MCF 10A (cell line): ENCODE measurements at places on chromosomes 7 and 10. TPM values are rescaled to one million over a fixed set of nuclear protein-coding genes. Genes with fewer than 3 reads are reported as not detected.

- peak; percentile 87 for DNase-seq
Measured at GRCh38 chr7:151696721-151697514, 177.2 kb upstream of the RHEB start.

DNA sequence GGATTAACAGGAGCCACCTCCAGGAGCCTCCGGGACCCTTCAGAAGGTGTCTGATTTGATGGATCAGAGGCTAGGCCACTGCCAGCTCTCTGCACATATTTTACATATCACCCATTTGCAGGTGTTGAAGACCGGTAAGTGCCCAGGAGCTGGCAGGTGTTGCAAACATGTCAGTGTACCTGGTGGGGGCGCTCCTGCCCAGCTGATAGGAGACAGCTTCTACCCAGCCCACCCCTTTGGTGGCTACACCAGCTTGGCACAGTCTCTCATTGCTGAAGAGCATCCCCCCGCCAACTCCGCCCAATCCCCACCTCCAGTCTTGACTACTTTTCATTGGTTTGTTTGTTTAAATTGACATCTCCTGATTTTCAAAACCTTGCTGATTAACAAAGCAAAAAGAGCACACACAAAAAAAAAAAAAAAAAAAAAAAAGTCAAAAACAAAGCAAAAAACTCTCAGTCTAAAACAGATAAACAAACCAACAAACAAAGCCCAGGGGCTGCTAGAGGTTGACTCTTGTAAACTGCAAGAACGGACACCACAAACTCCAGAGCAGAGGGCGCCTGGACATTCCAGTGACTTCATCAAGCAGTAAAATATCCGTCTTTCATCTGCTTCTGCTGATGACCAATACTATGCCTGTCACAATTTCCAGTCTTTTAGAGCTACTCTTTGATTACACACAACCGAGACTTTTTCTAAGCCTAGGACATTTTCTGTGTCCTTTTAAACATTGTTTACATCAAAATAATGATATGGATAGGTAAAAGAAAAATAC, 275.3 kb downstream of the NRG3 start:
- DNase-seq = peak; percentile 65

- DNase-seq = no peak
Measured at GRCh38 chr7:44646921-44647636, 40.7 kb downstream of the OGDH start.

DNA sequence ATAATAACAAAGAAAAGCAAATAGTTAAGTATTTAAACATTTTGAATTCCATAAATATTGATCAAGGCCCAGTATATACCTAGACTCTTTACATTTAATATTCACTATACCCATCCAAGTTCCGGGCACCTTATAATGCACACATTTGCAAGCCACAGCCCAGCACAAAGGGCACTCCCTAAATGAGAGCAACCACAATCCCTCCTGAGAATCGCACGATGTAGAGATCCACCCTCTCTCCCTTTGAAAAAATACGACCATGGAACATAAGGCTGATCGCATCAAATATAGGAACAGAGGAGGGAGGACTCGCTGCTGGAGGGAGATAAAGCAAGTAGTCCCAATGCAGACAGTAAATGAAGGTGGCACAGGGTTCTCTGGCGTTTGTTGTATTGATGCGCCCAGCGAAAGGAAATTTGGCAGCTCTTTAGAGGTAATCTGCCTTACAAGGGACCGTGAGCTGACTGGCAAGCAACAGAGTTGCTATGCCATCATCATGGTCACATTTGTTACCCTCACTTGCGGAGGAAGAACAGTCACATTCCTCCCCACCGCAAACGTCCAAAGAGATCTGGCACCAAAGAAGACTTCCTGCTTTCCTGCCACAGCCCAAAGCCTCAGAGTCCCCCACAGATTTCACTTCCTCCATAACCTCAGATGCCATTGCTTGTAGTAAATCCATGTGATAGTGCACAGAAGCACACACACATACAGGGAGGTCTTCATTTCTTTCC, 16.1 kb upstream of the TAS2R40 start:
- DNase-seq = no peak

- DNase-seq = peak; percentile 26
Measured at GRCh38 chr7:15889507-15889906, 203.0 kb upstream of the MEOX2 start.

DNA sequence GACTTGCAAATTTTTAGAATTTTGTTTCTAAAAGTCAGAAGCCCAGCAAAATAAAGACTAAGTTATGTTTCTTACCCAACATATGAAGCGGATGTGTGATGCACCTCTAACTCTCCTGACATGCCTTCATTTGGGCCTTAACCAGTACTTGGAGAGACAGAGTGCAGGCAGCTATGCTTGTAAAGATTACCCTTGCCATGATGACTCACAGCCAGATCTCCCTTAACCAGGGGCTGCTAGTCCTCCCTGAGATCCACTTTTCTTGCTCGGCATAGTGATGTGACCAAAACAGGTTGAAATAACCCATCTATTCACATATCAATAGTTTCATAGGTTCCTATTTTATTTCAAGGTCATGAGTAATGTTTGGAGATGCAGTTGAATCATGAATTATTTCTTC, 43.6 kb downstream of the PPP1R3A start:
- no peak for DNase-seq

DNA sequence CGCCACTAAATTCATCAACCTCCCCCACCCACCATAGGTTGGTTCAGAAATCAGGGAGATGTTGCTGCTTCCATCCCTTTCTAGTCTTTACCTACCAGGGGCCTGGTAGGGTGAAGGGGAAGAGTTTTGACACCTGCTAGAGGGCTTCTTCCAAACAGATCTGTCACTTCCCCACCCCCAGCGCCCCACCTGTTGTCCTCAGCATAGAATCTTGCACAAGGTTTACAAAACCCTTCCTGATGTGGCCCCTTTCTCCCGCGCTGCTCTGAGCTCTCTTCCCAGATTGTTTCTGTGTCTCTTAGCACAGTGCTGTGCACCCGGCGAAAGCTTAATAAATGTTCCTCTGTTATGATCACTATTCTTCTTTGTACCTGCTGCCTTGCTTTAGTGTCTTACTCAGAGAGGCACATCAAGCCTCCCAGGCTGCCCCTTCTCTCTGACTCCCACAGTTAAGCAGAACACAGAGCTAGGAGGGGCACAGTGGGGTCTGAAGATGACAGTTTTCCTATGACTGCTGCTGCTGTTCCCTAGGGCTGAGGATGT, 11.2 kb upstream of the C10orf95 start:
- no peak for DNase-seq

GRCh38 chr7:143884241-143884968, 17.6 kb downstream of the TCAF1 start:
- no peak for DNase-seq

DNA sequence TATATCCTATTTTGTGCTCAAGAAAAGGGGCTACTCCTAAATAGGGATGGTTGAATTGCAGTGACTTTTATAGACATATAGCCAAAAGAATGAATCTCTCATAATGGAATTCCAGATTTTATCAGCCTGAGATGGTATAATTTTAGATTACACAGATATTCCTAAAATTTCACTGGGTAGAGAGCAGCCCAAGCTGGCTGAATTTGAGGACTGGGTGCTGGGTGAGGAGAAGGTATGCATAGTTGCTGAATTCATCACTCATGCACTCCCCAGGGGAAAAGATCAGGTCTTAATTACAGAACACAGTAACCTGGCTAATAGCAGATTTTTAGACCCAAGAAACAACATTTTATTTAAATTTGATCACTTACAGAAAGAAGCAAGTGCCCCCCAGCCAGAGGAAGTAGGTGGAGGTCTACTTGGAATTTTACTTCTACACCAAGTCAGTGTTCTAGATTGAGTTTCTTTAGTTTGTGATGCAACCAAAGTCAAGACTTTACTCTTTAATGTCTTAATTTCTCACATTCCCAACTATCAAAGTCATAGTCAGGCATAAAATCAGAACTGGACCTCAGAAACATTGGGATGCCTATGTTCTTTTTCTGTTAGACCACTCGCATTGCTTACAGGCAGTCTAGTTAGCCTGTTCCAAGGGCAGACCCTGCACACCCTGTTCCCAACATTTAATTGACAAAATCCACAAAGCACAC, 337.4 kb upstream of the PODXL start:
- DNase-seq = no peak

- DNase-seq = no peak
Measured at GRCh38 chr7:25180592-25180923, 47.7 kb downstream of the NPVF start.

- DNase-seq = no peak
Measured at GRCh38 chr10:86340176-86340990, 26.2 kb downstream of the GRID1 start.

- no peak for DNase-seq
Measured at GRCh38 chr10:88833723-88834122, 17.9 kb downstream of the ANKRD22 start.

DNA sequence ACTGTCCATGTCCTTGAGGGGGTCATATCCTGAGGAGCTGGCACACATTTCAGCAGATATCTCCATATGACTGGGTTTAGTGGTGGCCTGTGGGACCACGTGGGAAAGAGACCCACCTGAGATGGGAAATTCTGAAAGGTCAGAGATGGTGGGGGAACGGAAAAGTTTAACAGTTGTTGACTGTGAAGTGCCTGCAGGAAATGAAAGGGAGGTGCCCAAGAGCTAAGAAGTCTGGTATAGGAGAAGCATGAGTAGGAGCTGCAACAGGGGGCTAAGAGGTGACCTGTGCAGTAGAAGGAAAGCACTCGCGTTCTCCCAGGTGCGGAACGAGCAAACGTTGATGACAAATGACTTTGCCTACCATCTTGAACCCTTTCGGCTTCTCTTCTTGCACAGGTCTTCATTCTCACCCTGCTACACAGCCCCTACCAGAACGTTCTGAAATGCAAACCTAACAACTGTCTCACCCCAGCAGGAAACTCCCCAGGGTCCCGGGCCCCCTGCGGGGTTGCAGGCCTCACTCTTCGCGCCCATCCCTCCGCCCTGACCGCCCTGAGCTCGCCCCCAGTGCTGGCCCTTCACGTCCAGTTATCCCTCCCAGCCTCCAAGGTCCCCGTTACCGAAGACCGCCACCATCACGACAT, 9.8 kb upstream of the FXYD4 start:
- DNase-seq = no peak

DNA sequence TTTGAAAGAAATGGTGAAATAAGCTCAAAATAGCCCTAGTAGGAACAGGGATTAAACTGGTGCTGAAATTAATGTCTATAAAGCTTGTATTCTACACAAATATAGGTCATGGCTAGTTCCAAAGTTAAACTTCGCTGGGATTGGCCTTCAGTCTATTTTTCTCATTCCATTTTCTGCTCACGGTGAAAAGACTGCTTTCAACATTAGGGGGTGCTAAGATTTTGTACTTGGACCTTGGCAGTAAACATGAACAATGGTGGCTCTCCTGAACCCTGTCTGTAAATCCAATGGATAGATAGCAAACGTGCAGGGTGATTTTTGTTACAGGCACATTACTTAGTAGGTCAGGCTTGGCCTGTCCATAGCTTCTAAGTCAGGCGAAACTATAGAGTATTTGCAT, 36.0 kb upstream of the RSU1 start:
- peak; percentile 33 for DNase-seq

- DNase-seq = no peak
Measured at GRCh38 chr7:96563409-96563808, 146.2 kb downstream of the SEM1 start.

DNA sequence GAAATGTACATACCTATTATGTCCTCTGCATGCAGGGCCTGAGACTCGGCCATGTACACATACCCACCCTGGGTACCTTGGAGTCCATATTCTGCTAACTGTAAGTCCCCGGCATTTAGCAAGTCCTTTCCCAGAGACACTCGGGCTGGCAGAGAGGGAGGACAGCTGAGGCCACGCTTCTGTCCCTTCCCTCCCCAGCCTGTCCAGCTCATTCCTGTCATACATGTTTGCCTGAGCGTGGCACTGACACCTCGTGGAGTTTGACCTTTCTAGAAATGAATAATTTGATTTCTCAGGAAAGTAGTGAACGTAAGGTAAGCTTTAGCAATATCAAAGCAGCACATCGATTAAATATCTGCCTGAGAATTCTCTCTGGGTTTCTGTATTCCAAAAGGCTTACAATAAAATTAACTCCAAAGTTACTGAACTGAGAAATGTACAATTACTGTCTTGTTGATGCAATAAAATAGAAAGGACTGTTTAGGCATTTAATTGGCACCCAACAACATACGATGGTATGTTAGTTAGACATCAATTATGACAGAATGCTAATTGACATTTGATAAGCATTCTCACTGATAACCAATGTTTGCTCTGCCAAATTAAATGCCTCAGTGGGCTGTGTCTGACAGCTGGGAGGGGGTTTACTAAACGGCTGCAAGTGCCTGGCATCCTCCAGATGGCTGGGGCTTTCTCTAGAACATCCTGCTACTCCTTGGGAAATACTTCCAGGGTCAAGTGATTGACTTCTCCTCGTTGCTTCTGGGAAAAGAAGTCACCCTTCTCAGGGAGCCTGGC, 221.2 kb downstream of the CCSER2 start:
- no peak for DNase-seq

DNA sequence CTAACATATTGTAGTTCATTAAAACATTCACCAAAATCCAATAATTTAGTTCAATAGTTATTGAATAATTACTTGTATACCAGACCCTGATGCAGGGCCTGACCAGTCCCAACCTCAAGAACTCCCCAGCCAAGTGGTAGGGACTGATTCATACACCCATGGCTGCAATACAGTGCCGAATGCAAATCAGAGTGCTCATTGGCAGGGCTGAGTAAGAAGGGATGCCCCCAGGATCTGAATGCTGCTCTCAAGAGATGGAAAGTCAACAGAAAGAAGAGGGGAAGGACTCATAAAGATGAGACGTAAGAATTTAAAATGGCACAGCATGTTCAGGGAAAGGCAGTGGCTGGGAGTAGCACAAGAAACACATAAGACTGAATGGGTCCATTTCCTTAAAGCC, 29.9 kb downstream of the ZNF438 start:
- DNase-seq = no peak

DNA sequence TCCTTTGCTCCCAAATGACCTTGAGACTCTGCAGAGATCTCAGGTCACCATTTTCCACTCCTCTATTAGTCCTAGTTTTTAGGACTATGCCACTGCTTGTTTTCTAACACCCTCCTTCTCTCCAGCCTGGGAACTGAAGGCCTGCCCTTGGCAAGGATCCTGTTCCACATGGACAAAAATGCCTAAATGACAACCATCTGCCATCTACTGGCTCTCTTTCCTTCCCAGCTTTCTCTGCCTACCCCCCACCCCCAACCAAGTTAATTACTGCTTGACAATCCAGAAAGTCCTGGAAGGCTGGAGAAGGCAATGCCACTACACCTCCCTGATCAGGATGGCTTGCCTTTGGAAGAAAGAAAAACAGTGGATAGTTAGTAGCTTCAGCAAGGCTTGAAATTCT, 44.8 kb upstream of the SP8 start:
- no peak for DNase-seq

GRCh38 chr7:39510864-39511354, 55.3 kb upstream of the YAE1 start:
- no peak for DNase-seq

GRCh38 chr10:17387861-17388503, 66.4 kb downstream of the ST8SIA6 start:
- no peak for DNase-seq

Gene SPDYE11
- not detected in 2 replicates for total RNA-seq

Gene LMOD2
- not detected in 2 replicates for total RNA-seq

Gene FAM237B
- not detected in 2 replicates for total RNA-seq

Gene HHEX
- 0.19 and 0.54 TPM in 2 replicates for total RNA-seq

Gene MLXIPL
- total RNA-seq = 1.5 TPM in 1 of 2 replicates, not detected in the other

Gene AUTS2
- 1.3 and 1.8 TPM in 2 replicates for total RNA-seq

Gene PAX4
- not detected in 2 replicates for total RNA-seq

Gene GJD4
- total RNA-seq = not detected in 2 replicates

Gene SPDYE3
- total RNA-seq = not detected in 2 replicates

Gene STEAP1
- 3.1 and 3.2 TPM in 2 replicates for total RNA-seq

Gene FGFR2
- total RNA-seq = 2.7 and 3.0 TPM in 2 replicates

Gene OR2A42
- total RNA-seq = not detected in 2 replicates

Gene COL28A1
- 0.29 and 0.96 TPM in 2 replicates for total RNA-seq
